ENCODE measurements at places on chromosomes 7 and 10. TPM values are rescaled to one million over a fixed set of nuclear protein-coding genes. Genes with fewer than 3 reads are reported as not detected.
A peak's percentile ranks its signal among the peaks of the same experiment; 100 is the strongest.

Gene HOXA1
- polyA plus RNA-seq = 0.05 TPM

- no peaks in the 10 kb centered on the region for H3K27me3 ChIP-seq
- peak; percentile 74 for DNase-seq
- H3K4me1 ChIP-seq = no peaks in the 10 kb centered on the region
Observed at GRCh38 chr10:127090138-127090537, 106.3 kb downstream of the INSYN2A start.

GRCh38 chr10:31129271-31129670, 97.6 kb upstream of the ZNF438 start:
- peaks cover under 1% of the 10 kb centered on the region for H3K4me1 ChIP-seq
- DNase-seq = no peak
- H3K27ac ChIP-seq = no peak overlapping the region
- no peak overlapping the region for H3K4me3 ChIP-seq
- H3K36me3 ChIP-seq = no peaks in the 10 kb centered on the region
- H3K27me3 ChIP-seq = no peaks in the 10 kb centered on the region

- no peaks in the 10 kb centered on the region for H3K27me3 ChIP-seq
- no peaks in the 10 kb centered on the region for H3K36me3 ChIP-seq
- no peaks in the 10 kb centered on the region for H3K4me1 ChIP-seq
- no peak overlapping the region for H3K4me3 ChIP-seq
Observed at GRCh38 chr10:8800426-8800825, 745.9 kb downstream of the GATA3 start.

DNA sequence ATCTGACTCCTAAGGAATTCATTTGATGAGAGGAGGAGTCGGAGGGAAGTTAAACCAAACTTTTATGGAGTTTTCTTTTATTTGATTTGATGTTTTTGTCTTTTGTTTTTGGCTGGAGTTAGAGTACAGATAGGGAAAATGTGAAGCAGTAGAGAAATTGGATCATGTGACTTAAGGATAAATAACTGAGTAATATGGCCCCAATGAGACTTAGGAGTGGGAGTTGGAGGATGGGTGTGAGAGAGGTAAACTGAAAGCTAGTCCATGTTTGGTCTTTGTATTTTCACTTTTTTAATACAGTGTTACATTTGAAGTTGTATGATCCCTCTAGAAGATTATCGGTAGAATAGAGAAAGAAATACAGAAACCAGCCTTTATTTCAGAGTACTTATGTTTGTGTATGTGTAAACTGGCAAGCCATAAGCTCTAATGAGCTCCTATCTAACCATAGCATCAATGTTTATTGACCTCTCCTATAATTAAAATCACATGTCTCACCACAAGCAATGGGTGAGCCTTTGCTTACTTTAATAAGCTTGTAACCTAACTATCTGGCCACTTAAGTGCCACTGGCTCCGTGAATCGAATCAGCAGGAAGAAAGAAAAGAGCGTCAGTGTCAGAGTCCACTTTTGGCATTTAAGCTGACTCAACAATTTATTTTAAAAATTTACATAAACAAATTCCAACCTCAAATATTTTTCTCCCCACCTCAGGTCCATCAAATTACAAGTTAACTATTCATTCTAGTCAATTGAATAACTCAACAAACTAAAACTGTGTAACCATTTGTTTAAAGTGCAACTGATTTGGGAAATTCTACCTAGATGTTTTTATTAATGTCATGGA, 113.8 kb downstream of the EPDR1 start:
- H3K27me3 ChIP-seq = no peaks in the 10 kb centered on the region
- DNase-seq = no peak
- H3K4me1 ChIP-seq = no peaks in the 10 kb centered on the region
- no peak overlapping the region for H3K4me3 ChIP-seq
- no peak overlapping the region for H3K27ac ChIP-seq
- H3K36me3 ChIP-seq = no peaks in the 10 kb centered on the region

DNA sequence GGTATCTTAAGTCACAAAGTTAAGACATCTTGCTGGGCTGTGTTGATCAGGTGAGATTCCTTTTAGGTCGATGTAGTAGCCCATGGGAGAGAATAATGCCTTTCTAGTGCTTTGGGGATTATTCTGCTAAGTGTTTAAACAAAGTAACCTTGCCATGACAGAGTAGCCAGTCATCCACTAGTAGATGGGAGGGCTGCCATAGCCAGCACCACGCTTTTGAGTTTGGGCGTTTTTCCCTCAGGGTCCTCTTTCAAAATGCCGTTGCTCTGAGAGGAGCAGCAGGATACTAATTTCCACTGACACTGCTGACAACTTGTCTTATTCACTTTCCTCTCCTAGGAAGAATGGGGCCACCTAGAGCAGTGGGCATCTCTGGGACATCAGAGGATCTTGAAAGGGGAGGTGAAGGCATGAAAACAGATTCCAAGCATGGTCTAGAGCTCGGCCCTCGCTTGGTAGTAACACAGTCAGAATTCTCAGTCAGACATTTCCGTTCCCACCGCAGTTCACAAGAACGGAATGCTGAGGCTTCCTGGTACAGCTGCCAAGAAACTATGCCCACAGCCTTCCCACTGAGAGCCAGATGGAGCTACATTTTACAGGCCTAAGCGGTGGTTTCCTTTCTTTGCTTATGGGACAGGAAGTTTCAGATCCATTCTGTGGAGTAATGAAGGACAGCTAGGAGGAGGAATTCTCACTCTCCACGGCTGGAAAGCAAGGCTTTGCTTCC, 15.3 kb upstream of the RSU1 start:
- H3K36me3 ChIP-seq = no peaks in the 10 kb centered on the region
- no peak overlapping the region for H3K4me3 ChIP-seq
- DNase-seq = peak; percentile 60
- H3K4me1 ChIP-seq = peaks cover 4% of the 10 kb centered on the region
- no peaks in the 10 kb centered on the region for H3K27me3 ChIP-seq

DNA sequence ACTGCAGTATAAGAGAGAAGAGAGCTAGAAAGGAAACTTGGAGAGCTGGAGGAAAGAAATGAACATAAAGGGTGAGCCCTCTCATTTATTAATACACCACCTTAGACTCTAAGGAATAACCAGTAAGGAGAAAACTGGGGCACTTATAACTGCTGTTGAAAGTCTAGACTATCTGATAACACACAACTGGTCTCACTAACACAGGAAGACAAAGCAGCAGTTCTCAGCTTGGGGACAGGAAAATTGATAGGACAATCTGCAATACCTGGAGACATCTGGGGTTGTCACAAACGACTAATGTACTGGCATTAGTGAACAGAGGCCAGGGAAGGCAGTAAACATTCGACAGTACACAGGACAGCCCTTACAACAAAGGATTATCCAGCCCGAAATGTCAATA, 6.8 kb downstream of the ELMO1 start:
- no peaks in the 10 kb centered on the region for H3K27me3 ChIP-seq
- no peak overlapping the region for H3K4me3 ChIP-seq
- DNase-seq = no peak
- no peaks in the 10 kb centered on the region for H3K36me3 ChIP-seq

DNA sequence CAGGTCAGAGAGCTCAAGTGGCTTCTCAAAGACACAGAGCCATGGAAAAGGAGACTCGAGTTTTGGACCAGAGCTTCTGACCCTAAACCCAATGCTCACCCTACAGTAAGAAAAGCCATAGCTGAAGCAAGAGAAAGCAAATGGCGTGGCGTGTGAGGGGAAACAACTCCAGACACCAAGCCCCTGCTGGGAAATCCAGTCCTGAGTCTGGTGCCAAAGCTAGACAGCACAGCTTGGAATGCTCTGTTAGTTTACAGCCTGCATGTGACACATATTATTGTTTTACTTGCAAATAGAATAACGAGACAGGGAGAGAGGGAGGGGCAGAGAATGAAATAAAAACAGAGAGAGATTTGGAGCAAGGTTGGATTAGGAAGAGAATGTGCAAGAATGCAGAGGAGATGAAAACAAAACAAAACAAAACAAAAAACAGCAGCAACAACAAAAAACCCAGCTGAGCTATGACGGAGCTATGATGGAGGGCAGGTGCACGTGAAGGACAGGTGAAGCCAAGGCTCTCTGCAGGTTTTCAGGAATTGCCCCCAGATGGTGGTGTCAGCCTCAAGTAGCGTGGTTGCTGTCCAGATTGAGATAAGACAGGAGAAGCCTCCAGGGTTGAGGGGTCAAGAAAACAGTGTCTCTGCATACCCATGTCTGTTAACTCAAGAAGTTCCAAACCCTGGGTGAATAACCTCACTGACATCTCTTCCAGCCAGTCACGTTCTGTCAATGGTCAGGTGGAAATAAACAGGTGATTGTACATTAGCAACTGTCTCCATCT, 69.7 kb upstream of the LRRC18 start:
- no peaks in the 10 kb centered on the region for H3K36me3 ChIP-seq
- H3K27me3 ChIP-seq = no peaks in the 10 kb centered on the region
- H3K4me1 ChIP-seq = no peaks in the 10 kb centered on the region
- no peak overlapping the region for H3K27ac ChIP-seq
- H3K4me3 ChIP-seq = no peak overlapping the region
